Renal cortex interstitium (tissue), 15 donors: ENCODE measurements at places on chromosomes 1 and 21.

GRCh38 chr1:175132436-175132835 lies 60.1 kb downstream of the KIAA0040 start:
- DNase-seq: no peak

- DNase-seq: no peak
Observed at GRCh38 chr1:65629788-65630187, 162.9 kb upstream of the PDE4B start.

DNA sequence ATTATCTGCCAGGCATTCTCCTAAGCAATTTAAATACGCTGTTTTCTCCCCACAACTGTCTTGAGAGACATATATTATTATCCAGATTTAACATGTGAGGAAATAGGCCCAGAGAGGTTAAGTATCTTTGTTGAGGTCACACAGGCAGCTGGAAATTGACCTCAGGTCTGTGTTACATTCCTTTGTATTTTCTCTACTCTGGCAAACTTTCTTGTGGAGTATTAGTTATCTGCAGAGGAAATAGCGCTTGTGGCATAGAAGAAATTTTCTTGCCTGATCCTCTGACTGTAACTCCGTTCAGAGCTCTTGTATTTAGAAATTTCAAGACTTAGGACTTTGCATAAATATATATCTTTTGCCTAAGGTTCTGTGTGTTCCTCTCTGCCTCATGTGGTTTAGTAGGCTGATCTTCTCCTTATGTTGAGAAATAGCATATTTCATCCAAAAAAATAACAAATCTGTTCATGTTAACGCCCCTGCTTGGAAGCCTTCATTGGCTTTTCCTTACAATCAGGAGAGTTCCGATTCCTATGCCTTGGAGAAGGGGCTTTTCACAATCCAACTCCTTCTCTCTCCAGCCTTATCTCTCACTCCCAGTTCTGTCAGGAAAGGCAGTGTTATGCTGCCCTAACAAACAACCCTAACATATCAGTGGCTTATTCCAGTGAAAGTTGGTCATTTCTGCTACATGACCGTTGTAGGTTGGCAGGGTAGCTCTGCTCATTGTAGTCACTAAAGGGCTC lies 2.5 kb upstream of the JUN start:
- DNase-seq: no peak

- no peak for DNase-seq
Observed at GRCh38 chr1:71167505-71167904, 86.7 kb upstream of the ZRANB2 start.

DNA sequence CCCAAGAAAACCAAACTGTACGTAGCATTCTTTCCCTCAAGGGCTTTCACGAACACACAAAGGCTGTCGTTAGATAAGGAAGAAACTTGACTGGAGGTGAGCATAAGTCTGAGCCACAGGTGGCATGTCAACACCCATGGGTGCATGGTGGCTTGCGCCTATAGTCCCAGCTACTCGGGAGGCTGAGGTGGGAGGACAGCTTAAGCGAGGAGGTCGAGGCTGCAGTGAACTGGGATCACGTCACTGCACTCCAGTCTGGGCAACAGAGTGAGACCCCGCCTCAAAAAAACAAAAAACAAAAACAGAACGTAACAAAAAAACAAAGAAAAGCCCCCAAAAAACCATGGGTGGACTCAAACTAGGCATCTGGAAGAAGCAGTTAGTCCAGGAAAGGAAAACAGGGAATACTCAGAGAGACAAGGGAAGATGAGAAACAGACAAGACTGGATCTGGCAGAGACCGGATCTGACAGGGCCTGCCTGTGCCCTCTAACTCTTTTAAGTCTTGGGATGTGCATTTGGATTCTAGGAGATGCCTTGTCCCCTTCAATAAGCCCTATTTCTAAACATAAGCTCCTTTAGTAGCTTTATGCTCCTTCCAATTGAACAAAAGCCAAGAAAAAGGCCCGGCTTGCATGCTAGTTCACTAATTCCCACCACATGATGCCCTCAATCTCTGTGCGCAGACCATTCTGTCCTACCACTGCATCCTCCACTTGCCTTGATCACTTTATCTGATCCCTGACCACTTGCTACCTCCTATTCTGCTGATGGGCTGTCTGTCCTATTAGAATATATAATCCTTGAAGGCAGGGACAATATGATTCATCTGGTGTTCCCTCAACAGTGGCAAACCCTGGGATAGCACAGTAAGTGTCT lies 73.8 kb downstream of the APP start:
- DNase-seq: no peak
